ENCODE measurements at places on chromosomes 1 and 21.

DNA sequence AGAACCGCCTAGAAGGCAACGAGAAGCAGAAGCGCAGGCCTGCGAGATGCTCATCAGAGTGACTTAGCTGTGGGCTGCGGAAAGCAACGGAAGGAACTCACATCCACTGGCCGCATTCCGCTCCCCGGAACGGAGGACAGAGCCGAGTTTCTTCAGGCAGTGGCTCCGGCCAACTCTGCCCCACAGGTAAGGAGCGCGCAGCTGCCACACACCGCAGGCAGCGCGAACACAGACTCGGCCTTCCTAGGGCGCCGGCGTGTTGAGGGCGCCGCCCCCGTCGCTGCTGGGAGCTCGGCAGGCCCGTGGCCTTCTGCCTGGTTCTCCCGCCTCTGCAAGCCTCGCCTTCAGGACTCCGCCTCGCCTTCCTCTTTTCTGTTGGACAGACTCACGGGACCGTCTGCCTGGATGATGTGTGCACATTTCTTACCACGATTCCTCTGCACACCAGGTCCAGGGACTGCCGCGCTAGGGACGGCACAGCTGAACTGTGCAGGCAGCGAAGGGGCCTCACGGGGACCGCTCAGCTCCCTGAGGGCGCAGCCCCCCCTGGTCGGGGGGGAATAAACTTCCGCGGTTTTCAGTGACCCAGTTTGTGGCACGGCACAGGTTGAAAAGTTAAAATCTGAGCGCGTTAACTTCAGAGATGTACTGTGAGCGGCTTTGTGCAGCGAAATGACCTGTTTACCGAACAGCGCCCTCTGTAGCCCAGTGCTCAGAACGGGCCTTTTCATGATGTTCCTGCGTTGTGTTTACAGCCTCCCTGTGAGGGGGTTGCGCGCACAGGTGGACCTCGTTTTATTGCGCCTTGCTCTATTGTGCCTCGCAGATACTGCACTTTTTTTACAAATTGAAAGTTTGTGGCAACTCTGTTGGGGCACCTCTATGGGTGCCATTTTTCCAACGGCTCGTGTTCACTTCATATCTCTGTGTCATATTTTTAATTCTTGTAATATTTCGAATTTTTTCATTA is 15.8 kb downstream of the TCP10L start:
- peak; percentile 79 for DNase-seq

GRCh38 chr1:177142791-177143271 is 21.7 kb downstream of the ASTN1 start:
- DNase-seq, result no peak

- no peak for DNase-seq
These were observed 14.3 kb downstream of the KANK4 start for GRCh38 chr1:62304975-62305374.

GRCh38 chr1:210558302-210558701 is 229.6 kb downstream of the HHAT start:
- DNase-seq, result peak; percentile 21

DNA sequence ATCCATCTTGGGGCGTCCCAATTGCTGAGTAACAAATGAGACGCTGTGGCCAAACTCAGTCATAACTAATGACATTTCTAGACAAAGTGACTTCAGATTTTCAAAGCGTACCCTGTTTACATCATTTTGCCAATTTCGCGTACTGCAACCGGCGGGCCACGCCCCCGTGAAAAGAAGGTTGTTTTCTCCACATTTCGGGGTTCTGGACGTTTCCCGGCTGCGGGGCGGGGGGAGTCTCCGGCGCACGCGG is 282 bp upstream of the SOD1 start:
- DNase-seq, result no peak

All from large intestine (tissue), 12 donors.